Activated CD4-positive, alpha-beta T cell treated with anti-CD3 and anti-CD28 coated beads, Interleukin-2, amount 10 ng/mL, durations not matched to agents 7 days and 5 days (primary cell): ENCODE measurements at places on chromosomes 11 and 22. TPM values are rescaled to one million over a fixed set of nuclear protein-coding genes. Genes with fewer than 3 reads are reported as not detected.

GRCh38 chr11:3939651-3940190, 84.3 kb downstream of the STIM1 start:
- peak overlapping the region; percentile 47 for H3K27ac ChIP-seq
- H3K36me3 ChIP-seq: peaks cover 48% of the 10 kb centered on the region
- no peak overlapping the region for H3K4me3 ChIP-seq
- H3K27me3 ChIP-seq: no peaks in the 10 kb centered on the region
- no peak for DNase-seq

- DNase-seq: no peak
- no peak overlapping the region for H3K4me3 ChIP-seq
- peaks cover 67% of the 10 kb centered on the region for H3K36me3 ChIP-seq
- no peak overlapping the region for H3K27ac ChIP-seq
- no peaks in the 10 kb centered on the region for H3K27me3 ChIP-seq
Measured at GRCh38 chr11:47306484-47306844, 36.5 kb downstream of the MADD start.

DNA sequence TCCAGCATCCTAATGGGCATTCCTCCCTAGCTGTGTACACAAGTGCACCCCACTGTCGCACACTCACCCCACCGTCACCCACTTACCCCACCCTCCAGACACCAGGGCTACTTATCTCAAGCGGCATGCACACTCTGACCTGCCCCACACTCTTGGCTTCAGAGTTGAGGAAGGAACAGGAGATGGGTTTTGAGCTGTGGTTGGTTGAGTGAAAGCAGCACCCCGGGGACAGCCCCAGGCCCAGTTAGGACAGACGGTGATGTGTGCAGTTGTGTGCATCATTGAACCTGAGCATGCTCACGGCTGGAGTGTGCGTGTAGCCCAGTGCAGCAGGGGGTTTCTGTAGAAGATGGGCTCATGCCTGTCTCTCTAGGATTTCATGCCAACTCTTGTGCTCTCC, 32.5 kb downstream of the AHNAK start:
- no peak overlapping the region for H3K27ac ChIP-seq
- no peak overlapping the region for H3K4me3 ChIP-seq
- no peak for DNase-seq
- H3K4me1 ChIP-seq: peaks cover 2% of the 10 kb centered on the region
- no peaks in the 10 kb centered on the region for H3K27me3 ChIP-seq
- H3K36me3 ChIP-seq: peaks cover 31% of the 10 kb centered on the region

DNA sequence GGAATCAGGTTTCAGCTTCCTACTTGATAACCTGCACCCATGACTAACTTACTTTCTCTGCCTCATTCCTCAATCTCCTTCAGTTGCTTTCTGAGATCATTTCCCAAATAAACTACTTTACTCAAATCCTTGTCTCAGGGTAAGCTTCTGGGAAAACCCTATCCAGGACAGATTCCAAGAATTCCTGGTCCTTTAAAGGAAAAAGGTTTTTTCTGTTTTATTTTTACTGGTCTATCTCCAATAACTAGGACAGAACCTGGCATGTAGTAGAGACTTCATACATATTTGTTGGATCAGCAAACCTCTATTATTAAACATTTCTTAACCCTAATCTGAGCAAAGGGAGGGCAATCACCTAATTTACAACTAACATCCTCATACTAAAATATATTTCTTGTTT, 910.5 kb upstream of the CHORDC1 start:
- H3K27ac ChIP-seq: no peak overlapping the region
- H3K27me3 ChIP-seq: no peaks in the 10 kb centered on the region
- no peaks in the 10 kb centered on the region for H3K36me3 ChIP-seq
- DNase-seq: no peak

DNA sequence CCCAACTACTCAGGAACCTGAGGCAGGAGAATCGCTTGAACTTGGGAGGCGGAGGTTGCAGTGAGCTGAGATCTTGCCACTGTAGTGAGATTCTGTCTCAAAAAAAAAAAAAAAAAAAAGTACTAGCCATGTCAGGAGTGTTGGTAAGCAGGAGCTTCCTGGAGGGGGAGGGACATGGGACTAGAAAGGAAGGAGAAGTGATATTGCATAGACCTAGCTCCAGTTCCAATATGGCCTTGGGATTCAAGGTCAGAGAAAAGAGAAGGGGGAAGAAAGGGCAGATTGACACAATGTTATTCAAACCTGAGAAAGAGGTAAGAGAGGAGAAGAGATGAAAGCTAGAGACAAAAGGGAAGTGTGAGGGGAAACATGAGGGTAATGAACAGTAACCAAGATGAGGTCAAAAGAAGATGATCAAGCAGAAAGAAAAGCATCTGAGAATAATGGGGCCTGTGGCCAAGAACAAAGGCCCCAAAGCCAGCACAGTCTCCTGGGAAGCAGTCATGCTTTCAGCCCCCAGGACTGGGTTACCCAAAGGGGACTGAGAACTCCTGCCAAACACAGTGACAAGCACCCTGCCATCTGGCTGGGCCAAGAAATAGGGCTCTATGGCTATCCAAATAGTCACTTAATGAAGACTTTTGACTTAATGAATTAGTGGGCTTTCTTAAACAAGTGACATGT, 51.7 kb upstream of the FTH1 start:
- no peaks in the 10 kb centered on the region for H3K27me3 ChIP-seq
- no peak overlapping the region for H3K27ac ChIP-seq
- peaks cover 7% of the 10 kb centered on the region for H3K36me3 ChIP-seq
- DNase-seq: no peak
- peaks cover 4% of the 10 kb centered on the region for H3K4me1 ChIP-seq

GRCh38 chr11:106121570-106122320, 44.3 kb downstream of the AASDHPPT start:
- H3K36me3 ChIP-seq: no peaks in the 10 kb centered on the region
- DNase-seq: no peak
- H3K4me3 ChIP-seq: no peak overlapping the region
- H3K27ac ChIP-seq: no peak overlapping the region
- H3K27me3 ChIP-seq: peaks cover 4% of the 10 kb centered on the region

- H3K4me1 ChIP-seq: peaks cover 13% of the 10 kb centered on the region
- no peaks in the 10 kb centered on the region for H3K27me3 ChIP-seq
- no peaks in the 10 kb centered on the region for H3K36me3 ChIP-seq
Measured at GRCh38 chr22:44714703-44715350, 12.8 kb downstream of the PRR5 start.

GRCh38 chr22:26066534-26066933, 102.7 kb upstream of the SEZ6L start:
- H3K4me3 ChIP-seq: no peak overlapping the region
- H3K4me1 ChIP-seq: no peaks in the 10 kb centered on the region
- DNase-seq: no peak

DNA sequence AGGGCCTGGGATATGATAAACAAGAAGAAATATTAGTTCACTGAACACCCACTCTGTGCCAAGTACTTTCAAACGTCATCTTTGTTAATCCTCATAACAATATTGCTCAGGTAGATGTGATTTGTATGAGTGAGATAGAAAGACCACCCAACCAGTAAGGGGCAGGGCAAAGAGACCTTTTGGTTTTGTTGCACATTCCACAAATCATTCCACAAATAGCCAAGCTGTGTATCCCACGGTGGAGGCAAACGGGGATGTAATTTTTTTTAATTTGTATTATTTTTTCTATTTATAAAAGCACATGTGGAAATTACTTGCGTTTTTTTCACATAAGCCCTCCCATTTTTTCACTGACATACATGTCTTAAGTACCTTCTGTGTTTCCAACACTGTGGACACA, 29.0 kb downstream of the LAYN start:
- no peak for DNase-seq
- H3K4me3 ChIP-seq: no peak overlapping the region
- H3K27me3 ChIP-seq: peaks cover 10% of the 10 kb centered on the region
- H3K36me3 ChIP-seq: no peaks in the 10 kb centered on the region
- no peaks in the 10 kb centered on the region for H3K4me1 ChIP-seq

DNA sequence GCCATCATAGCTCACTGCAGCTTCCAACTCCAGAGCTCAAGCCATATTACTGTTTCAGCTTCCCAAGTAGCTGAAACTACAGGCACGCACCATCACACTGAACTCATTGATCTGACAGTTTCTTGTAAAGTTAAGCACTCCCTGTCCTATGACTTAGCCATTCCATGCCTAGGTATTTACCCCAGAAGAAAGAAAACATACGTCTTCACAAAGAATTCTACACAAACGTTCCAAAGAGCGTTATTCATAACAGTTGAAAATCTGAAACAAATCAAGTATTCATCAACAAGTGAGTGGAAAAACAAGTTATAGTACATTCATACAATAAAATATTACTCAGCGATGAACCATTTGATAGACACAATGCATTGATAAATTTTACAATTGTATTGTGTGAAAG, 7.8 kb upstream of the NLRP10 start:
- H3K4me1 ChIP-seq: no peaks in the 10 kb centered on the region
- H3K4me3 ChIP-seq: no peak overlapping the region
- peaks cover 5% of the 10 kb centered on the region for H3K27me3 ChIP-seq
- H3K27ac ChIP-seq: no peak overlapping the region

GRCh38 chr11:66857234-66857926, 516 bp downstream of the LRFN4 start:
- peak overlapping the region; percentile 76 for H3K4me3 ChIP-seq
- DNase-seq: no peak
- no peaks in the 10 kb centered on the region for H3K27me3 ChIP-seq
- H3K4me1 ChIP-seq: peaks cover 19% of the 10 kb centered on the region
- peak overlapping the region; percentile 80 for H3K27ac ChIP-seq

DNA sequence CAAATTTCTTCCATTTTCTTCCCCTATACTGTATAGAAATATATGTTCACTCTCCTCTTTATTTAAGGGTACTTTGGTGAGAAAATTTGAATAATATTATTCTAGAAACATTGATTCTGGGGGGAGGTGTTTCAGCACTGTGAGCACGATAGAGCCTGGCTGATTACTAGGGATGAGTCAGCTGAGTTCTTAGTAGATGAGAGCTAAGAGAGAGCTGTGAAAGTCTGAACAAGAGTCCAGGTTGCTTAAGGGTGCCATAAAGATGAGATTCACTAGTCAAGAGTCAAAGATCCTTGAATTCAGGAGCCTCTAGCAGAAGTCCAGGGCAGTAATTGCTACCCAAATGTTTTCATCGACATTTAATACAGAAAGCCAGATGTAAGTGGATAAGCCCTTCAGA, 756.6 kb upstream of the API5 start:
- H3K36me3 ChIP-seq: no peaks in the 10 kb centered on the region
- H3K27ac ChIP-seq: no peak overlapping the region
- H3K27me3 ChIP-seq: no peaks in the 10 kb centered on the region
- no peak for DNase-seq

- no peak for DNase-seq
- H3K4me1 ChIP-seq: peaks cover 32% of the 10 kb centered on the region
Measured at GRCh38 chr22:38318792-38319773, 1.9 kb upstream of the CSNK1E start.

- H3K4me1 ChIP-seq: no peaks in the 10 kb centered on the region
- H3K4me3 ChIP-seq: no peak overlapping the region
- H3K36me3 ChIP-seq: no peaks in the 10 kb centered on the region
- peaks cover 7% of the 10 kb centered on the region for H3K27me3 ChIP-seq
Measured at GRCh38 chr22:35708453-35708852, 9.2 kb upstream of the APOL5 start.

- H3K4me1 ChIP-seq: peaks cover 10% of the 10 kb centered on the region
- no peak overlapping the region for H3K4me3 ChIP-seq
- no peak overlapping the region for H3K27ac ChIP-seq
Measured at GRCh38 chr11:14422052-14422813, 63.2 kb upstream of the RRAS2 start.

GRCh38 chr11:119195680-119196079, 10.4 kb downstream of the NHERF4 start:
- no peak for DNase-seq
- H3K36me3 ChIP-seq: no peaks in the 10 kb centered on the region
- H3K27ac ChIP-seq: no peak overlapping the region
- H3K4me3 ChIP-seq: no peak overlapping the region
- peaks cover 4% of the 10 kb centered on the region for H3K4me1 ChIP-seq

DNA sequence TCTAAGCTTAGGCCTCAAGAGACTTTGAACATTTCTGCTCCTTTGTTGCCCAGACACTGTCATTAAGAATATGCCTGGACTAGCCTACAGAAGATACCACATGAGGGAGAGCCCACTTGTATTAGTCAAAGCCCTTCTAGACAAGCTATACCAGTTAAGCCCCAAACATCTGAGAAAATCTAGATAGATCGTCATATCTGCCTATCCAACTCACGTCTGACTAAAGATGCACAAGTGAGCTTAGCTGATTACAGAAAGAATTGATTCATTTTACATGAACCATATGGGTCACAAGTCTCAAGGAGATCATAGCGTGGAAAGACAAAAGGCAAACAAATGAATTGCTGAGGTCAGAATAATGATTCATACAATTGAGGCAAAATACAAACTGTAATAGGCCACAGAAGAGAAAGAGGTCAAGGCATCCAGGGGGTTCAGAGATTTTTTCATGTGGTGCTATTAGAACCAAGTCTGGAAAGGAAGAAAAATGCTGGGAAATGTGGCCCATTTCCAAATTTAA, 1155.5 kb upstream of the TENM4 start:
- no peaks in the 10 kb centered on the region for H3K36me3 ChIP-seq
- H3K4me3 ChIP-seq: no peak overlapping the region
- no peaks in the 10 kb centered on the region for H3K27me3 ChIP-seq
- no peak overlapping the region for H3K27ac ChIP-seq
- DNase-seq: no peak

DNA sequence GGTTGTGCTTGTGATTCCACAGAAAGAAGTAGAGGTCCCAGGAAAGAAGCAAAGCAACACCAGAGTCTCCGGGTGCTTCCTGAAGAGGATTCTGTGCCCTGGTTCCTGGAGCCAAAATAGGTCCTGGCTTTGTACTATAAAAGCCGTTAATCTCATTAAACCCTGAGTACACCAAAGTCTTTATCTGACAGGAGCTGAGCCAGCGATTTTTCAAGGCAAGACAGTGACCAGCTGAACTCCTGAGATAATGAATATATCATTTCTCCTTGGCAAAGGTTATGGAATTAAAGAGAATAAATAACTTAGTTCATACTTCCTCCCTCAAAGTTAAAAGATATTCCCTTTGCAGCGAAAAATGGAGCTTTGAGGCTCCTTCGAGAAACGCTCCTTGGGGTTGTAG, 5.2 kb downstream of the TMEM138 start:
- H3K4me3 ChIP-seq: no peak overlapping the region
- no peak overlapping the region for H3K27ac ChIP-seq
- DNase-seq: no peak
- no peaks in the 10 kb centered on the region for H3K27me3 ChIP-seq
- H3K4me1 ChIP-seq: peaks cover 29% of the 10 kb centered on the region

Gene OR5P2
- not detected for total RNA-seq

Gene SLC22A25
- total RNA-seq: not detected

Gene UPK3A
- not detected for total RNA-seq

Gene DRD2
- total RNA-seq: not detected

Gene NLRP14
- 0.05 TPM for total RNA-seq

Gene ASRGL1
- 1.2 TPM for total RNA-seq

Gene PAX6
- not detected for total RNA-seq

Gene RIC3
- 20.1 TPM for total RNA-seq
